T-helper 22 cell (primary cell): ENCODE measurements at places on chromosomes 3 and 15.

DNA sequence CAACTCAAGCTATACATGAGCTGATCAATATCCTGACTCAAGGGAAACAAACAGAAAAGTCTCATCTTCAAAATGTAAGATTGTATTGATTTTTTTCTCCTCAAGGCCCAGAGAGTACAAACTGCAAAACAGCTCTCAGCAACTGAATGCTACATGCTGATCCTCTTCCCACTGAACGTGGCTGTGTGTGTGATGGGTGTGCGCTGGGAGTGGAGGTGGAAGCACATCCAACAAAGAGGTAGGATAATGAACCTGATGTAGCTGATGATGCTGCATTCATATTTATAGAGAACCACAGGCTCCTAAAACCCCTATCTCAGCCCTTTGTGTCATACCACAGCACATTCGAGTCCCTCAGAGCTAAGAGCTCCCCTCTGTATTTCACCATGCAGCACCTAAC lies 56.8 kb downstream of the GABRB3 start:
- DNase-seq, result no peak

- no peak for DNase-seq
Observed at GRCh38 chr3:67296039-67296892, 298.2 kb downstream of the KBTBD8 start.

GRCh38 chr15:58473724-58474123 lies 41.9 kb downstream of the LIPC start:
- DNase-seq, result no peak

- no peak for DNase-seq
Observed at GRCh38 chr15:29601811-29602210, 220.5 kb downstream of the TJP1 start.

DNA sequence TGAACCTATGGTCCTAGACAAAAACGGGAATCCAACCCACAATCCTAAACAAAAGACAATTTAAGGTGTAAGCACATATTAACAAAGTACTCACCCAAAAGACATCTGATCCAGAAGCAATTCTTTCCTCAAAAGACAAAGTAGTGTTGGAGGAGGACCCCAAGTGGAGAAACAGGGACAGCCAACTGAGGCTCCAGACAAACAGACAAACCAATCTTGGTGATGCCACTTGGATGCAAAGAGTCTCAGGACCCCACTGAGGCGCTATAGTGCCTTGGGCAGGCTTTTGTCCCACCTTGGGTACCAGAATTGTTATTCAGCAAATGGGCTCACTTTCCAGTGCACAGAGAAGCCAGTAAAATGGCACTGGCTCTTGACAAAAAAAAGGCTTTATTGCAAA lies 613.8 kb downstream of the DIPK2A start:
- no peak for DNase-seq

DNA sequence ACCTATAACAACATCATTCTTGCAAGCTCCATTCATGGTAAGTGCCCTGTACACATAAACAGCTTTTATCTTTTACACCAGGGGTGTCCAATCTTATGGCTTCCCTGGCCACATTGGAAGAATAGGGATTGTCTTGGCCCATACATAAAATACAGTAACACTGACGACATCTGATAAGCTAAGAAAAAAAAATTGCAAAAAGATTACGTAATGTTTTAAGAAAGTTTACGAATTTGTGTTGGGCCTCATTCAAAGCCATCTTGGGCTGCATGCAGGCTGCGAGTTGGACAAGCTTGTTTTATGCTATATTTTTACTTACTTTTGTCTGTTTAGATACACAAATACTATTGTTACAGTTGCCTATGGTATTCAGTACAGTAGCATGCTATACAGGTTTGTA lies 31.6 kb downstream of the ZNF654 start:
- DNase-seq, result no peak

DNA sequence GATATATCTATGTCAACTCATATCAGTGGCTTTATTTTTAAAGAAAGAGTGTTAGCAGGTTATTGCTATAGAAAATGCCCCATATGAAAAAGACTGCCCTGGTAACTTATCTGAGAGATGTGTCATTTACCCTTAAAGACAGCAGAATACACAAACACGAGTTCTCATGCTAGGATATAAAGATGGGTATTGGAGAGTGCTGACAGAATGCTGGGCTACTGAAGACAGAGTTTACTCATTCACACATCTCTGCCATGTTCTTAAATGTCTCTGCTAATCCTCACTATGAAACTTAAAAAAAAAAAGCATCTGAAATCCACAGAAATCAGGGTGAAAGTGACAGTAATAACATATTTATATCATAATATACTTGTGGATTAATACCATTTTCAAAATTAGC lies 126.7 kb downstream of the FOXP1 start:
- no peak for DNase-seq

DNA sequence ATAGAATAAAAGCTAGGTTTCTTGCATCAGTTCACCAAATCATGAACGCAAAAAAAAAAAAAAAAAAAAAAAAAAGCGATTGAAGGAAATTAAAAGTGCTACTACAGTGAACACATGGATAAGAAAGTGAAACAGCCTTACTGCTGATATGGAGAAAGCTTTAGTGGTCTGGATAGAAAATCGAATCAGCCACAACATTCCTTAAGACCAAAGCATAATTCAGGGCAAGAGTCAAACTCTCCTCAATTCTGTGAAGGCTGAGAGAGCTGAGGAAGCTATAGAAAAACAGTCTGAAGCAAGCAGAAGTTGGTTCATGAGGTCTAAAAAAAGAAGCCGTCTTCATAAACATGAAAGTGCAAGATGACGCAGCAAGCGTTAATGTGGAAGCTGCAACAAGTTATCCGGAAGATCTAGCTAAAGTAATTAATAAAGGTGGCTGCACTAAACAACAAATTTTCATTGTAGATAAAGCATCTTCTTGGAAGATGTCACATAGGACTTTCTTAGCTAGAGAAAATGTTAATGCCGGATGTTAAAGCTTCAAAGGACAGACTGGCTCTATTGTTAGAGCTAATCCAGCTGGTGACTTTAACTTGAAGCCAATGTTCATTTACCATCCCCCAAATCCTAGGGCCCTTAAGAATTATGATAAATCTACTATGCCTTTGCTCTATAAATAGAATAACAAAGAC lies 19.2 kb downstream of the P3H2 start:
- DNase-seq, result no peak

- DNase-seq, result no peak
Observed at GRCh38 chr15:87949575-87950223, 306.8 kb downstream of the NTRK3 start.

DNA sequence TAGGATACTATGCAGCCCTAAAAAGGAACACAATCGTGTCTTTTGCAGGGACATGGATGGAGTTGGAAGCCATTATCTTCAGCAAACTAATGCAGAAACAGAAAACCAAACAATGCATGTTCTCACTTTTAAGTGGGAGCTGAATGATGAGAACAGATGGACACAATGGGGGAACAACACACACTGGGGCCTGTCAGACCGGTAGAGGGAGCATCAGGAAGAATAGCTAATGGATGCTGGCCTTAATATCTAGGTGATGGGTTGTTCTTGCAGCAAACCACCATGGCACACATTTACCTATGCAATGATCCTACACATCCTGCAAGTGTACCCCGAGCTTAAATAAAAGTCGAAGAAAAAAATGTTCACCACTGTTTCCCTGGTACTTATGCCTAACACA lies 17.5 kb downstream of the SENP7 start:
- DNase-seq, result no peak

- no peak for DNase-seq
Observed at GRCh38 chr3:13818919-13819318, 61.0 kb downstream of the WNT7A start.

GRCh38 chr3:50300681-50301254 lies 1.6 kb upstream of the HYAL3 start:
- DNase-seq, result no peak

DNA sequence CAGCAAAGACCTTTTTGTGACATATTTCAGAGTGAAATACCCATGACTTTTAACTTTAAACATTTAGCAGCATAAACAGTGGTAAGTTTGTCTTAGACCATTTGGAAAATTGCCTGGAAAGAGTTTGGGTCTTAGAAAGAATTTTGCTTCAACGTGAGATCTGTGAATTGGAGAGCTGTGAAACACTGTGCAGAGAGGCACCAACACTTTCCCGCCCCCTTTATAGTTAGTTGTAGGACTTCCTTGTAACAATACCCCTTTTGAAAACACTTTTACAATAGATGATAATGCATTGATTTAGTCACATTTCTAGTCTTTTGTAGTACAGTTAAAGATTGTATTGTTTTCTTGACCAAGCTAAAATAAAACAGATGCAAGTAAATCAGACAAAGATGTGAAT lies 43.5 kb upstream of the MBNL1 start:
- DNase-seq, result no peak

DNA sequence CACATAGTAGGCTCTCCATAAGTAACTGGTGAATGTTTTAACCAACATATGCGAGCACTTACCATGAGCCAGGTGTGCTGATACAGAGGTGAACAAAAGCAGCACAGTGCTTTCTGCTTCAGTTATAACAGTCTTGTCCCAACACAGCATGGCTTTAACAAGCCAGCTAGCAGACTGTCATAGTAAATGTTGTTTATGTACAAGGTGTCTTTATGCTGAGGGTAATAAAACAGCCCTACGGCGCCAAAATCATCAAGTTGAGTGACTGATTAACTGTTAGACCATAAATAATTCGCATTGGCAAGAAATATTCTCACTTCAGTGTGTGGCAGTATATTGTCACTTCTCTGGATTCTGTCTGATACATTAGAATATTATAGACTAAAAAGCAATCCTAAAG lies 646.0 kb upstream of the CFAP20DC start:
- no peak for DNase-seq

- no peak for DNase-seq
Observed at GRCh38 chr15:65059931-65060596, 7.7 kb downstream of the RASL12 start.

GRCh38 chr3:163508206-163508605 lies 1570.1 kb downstream of the SI start:
- no peak for DNase-seq

- DNase-seq, result no peak
Observed at GRCh38 chr3:33980252-33980651, 181.8 kb downstream of the PDCD6IP start.

GRCh38 chr15:76514282-76514681 lies 177.7 kb downstream of the ISL2 start:
- no peak for DNase-seq

GRCh38 chr15:88326924-88327323 lies 70.4 kb upstream of the NTRK3 start:
- no peak for DNase-seq

GRCh38 chr15:60469893-60470641 lies 8.9 kb downstream of the ICE2 start:
- no peak for DNase-seq

DNA sequence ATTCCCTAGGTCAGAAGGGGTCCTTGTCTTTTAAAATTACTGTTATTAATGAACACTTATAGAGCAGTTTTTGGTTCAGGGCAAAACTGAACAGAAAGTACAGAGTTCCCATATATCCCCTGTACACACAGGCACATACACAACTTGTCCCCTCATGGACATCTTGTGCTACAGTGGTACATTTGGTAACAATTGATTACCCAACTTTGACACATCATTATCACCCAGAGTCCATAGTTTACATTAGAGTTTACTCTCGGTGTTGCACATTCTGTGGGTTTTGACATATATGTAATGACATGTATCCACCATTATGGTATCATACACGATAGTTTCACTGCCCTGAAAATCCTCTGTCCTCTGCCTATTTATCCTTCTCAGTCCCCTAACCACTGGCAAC lies 984 bp upstream of the EDC3 start:
- no peak for DNase-seq

GRCh38 chr3:101200461-101200860 lies 119.9 kb downstream of the IMPG2 start:
- no peak for DNase-seq

DNA sequence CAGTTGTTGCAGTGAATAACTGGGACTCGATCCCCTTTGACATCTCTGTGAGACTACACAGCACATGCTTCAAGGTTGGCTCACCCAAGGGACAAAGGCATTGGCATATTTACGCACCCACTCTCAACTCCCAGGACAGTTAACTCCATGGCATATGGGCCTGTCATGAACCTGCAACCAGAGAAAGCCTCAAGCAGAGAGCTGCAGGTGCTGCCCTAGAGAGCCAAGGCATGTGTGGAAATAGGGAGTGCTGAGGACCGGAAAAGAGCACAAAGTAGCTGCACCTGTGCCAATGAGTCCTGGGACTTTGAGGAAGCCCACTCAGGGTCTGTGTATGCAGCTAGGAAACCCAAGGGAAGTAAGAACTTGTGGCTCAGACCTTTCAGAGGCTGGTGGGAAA lies 32.9 kb upstream of the SLC24A5 start:
- DNase-seq, result no peak

- no peak for DNase-seq
Observed at GRCh38 chr3:17122758-17123157, 238.0 kb downstream of the PLCL2 start.

GRCh38 chr3:13077431-13078162 lies 4.4 kb upstream of the IQSEC1 start:
- DNase-seq, result no peak

DNA sequence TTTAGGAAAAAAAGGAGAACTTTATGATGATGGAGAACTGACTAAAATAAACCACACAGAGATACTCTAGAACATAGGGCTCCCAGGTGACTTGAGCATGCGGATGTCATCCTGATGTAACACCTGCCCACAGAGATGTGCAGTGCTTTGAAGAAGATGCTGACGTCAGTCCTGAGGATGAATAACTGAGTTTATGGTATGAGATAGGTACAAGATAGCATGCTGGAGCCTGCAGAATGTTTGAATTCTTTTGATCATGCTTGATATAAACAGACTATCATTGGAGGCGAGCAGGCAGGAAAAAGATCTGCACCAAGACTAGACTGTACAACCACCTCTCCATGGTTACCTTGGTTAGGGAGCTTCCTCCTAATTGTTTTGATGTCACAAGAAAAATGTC lies 12.4 kb downstream of the CCR4 start:
- DNase-seq, result peak; percentile 75

GRCh38 chr3:45084820-45085816 lies 59.0 kb downstream of the CLEC3B start:
- DNase-seq, result no peak

DNA sequence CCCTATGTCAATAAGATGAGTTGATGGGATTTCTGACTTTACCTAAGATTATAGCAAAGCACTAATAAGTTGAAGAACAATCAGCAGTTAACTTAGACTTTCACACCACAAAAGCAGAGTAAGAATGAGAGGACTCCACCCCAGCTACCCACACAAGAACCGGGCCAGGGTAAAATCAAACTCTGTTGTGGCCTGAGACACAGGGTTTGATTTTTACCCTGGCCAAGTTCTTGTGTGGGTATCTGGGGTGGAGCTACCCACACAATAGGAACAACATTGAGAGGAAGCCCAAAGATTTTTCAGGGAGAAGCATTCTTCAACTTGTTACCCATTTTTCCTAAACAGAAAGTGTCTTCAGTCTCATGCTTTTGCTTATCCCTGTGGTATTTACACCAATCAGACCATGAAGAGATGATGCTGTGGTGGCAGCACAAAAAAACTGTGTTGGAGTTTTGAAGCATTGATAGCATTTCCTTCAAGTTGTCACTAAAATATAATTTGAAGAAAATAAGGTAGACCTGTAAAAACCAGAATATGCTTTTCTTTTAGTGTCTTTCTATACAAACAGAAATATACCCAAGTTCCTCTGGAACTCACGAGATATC lies 25.6 kb downstream of the CPOX start:
- DNase-seq, result no peak
